M059J (cell line): ENCODE measurements at places on chromosomes 6 and 20. TPM values are rescaled to one million over a fixed set of nuclear protein-coding genes. Genes with fewer than 3 reads are reported as not detected.
A peak's percentile ranks its signal among the peaks of the same experiment; 100 is the strongest.

DNA sequence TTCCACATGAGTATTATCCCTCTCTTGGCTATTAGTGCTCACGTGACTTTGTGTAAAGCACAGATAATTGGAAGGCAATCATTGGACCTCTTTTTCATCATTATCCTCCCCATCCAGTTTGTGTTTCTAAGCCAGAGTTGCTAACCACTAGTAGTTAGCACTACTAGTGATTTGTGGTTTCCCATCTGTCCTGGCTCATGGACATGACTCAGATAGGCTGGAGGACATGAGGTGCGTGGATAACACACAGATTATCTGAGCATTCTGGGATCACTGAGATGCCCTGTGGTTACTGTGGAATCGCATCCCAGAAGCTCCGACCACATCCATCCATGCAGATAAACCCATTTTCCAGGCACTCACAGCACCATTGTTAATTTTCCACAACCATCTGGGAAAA lies 123.8 kb upstream of the NAA20 start:
- DNase-seq = peak; percentile 73

- no peak for DNase-seq
Measured at GRCh38 chr20:43689165-43689564, 22.3 kb downstream of the MYBL2 start.

- DNase-seq = no peak
Measured at GRCh38 chr20:2749343-2749950, 51.0 kb downstream of the CPXM1 start.

GRCh38 chr6:69825904-69826303 lies 29.1 kb upstream of the LMBRD1 start:
- DNase-seq = no peak

DNA sequence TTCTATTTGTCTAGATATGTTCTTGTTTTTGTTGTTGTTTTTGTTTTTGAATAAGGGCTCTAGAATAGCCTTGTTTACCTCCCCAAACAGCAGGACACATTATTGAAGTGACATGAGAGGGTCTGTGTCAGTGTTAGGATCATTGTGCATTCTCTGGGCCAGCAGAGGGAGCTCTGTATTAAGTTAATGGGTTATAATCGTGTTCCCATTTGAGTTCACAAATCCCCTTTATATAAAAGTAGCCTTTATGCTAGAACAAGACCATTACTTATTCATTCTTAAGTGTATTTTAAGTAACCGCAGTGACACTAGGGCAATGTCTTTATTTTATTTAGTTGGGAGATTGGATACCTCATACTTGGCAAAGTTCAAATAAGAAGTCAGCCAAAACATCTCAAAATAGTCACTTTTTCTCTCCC lies 44.8 kb downstream of the STK4 start:
- DNase-seq = peak; percentile 86

DNA sequence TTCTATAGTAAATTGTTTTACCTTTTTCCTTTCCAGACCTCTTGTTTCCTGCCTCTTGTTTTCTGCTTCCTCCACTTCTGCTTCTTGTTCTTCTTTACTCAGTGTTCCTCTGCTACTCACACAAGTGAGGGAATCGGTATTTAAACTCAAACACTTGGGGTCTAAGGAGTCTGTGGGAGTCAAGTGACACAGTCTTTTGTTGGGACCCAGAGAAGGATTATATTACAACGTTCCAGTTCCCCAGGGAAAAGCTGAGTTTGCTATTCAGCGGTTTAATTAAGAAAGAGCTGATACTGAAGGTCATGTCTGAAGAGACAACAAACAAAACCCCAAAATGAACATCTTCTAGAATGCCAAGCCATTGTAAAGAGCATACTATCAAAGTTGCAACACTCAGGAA lies 107.8 kb upstream of the CITED2 start:
- no peak for DNase-seq

GRCh38 chr6:157171801-157172200 lies 151.5 kb downstream of the TMEM242 start:
- DNase-seq = no peak

BTN1A1 gene
- 0.10 TPM in 1 of 2 replicates, not detected in the other for total RNA-seq

EDN1 gene
- 12.5 and 16.4 TPM in 2 replicates for total RNA-seq

PBOV1 gene
- not detected in 2 replicates for total RNA-seq

ZSWIM3 gene
- 8.6 and 12.0 TPM in 2 replicates for total RNA-seq
